A549 (cell line): ENCODE measurements at places on chromosomes 1 and 21.

GRCh38 chr1:180185281-180185680 is 30.6 kb downstream of the QSOX1 start:
- no peak for DNase-seq

GRCh38 chr1:153628638-153629342 is 556 bp downstream of the S100A1 start:
- DNase-seq, result no peak

DNA sequence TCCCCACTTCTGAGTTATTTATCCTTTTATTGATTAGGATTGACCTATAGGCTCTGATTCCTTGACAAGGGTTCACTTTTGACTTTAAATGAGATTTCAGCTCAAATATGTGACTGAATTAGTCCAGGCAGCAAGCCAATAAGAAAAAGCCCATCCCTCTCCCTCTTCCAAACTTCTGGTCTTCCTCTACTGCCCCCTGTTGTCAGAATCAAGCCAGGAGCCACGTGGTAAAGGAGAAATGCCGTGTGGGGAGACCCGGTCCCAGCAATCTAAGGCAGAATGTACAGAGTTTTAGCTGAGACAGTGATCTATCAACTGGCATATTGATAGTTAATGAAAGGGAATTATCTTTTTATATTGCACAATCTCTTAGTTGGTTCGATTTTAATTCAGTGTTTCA is 5.2 kb downstream of the ADAMTS5 start:
- DNase-seq, result no peak

GRCh38 chr1:171247501-171247900 is 793 bp upstream of the FMO1 start:
- DNase-seq, result no peak

GRCh38 chr1:15286452-15286851 is 39.4 kb downstream of the FHAD1 start:
- no peak for DNase-seq
